ENCODE measurements at places on chromosomes 2 and 18. TPM values are rescaled to one million over a fixed set of nuclear protein-coding genes. Genes with fewer than 3 reads are reported as not detected.

DNA sequence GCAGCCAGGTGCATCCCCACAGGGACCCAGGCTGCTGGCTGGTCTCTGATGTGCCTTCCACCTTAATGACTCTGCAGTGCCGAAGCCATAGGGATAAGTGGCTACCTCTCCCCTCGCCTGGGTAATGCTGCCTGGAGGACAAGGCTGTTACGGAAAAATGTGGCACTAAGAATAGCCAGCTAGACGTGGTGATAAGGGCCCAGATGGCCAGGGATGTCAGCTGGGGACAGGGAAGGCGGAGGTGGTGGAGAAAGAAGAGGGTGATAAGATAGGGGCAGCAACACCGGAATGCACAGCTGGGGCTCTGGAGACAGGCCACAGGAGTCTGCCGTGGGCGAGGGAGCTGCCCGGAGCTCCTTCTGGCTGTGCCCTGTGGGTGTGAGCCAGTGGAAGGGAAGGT lies 170.6 kb downstream of the FHOD3 start:
- no peak for DNase-seq

DNA sequence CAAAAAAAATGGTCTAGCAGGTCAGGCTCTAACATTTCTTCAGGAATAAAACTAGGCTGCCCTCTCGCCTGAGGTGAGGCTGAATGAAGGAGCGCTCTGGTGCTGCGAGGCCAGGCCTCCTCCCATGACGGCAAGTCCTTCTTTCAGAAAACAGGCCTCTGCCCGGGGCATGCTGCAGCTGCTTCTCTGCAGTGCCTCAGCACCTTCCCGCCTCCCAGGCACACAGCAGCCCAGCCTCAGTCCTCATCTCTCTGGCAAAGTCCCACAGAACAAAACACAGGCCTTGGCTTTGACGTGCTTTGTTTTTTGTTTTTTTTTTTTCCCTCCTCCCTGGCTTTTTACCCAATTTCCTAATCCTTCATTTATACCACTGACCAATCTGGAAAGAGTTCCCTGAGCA lies 74.8 kb downstream of the BCL11A start:
- DNase-seq, result no peak

Gene NXPH2
- not detected for total RNA-seq

- no peak for DNase-seq
These were observed 47.9 kb downstream of the CACNB4 start for GRCh38 chr2:152050915-152051314.

- no peak for DNase-seq
These were observed 8.0 kb upstream of the ACYP2 start for GRCh38 chr2:54107455-54107764.

GRCh38 chr2:143140864-143141661 lies 11.8 kb downstream of the ARHGAP15 start:
- no peak for DNase-seq

Gene OTOS
- 4.3 TPM for total RNA-seq

- no peak for DNase-seq
These were observed 65.9 kb downstream of the C1D start for GRCh38 chr2:67996772-67997527.

- no peak for DNase-seq
These were observed 11.7 kb downstream of the DPYSL5 start for GRCh38 chr2:26859622-26860021.

Gene C1GALT1C1L
- 0.68 TPM for total RNA-seq

DNA sequence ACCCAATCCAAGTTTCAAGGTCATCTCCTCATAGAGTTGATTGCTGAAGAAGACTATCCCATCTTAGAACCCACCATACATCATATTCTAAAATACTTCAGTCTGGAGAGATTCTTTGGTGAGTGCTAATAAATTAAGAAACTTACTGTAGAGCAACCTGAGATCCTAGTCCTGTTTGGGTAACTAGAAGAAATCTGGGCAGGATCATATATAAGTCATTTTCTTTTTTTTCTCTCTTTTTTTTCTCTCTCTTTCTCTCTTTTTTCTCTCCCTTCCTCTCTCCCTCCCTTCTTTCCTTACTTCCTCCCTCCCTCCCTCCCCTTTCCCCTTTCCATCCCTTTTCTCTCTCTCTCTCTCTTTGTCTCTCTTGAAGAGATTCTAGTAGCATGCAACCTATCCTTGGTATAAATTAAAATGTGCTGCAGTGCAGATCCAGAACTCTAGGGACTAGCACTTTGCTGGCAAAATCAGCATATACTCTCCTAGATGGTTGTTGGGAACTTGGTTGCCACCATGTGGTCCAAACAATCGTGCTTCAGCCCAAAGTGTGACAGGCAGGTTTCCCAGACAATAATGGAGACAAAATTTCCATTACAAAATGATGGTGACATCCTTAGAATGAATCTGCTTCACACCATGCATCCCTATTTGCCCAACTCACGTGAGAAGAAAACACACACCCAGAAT lies 399.4 kb upstream of the CELF4 start:
- no peak for DNase-seq

DNA sequence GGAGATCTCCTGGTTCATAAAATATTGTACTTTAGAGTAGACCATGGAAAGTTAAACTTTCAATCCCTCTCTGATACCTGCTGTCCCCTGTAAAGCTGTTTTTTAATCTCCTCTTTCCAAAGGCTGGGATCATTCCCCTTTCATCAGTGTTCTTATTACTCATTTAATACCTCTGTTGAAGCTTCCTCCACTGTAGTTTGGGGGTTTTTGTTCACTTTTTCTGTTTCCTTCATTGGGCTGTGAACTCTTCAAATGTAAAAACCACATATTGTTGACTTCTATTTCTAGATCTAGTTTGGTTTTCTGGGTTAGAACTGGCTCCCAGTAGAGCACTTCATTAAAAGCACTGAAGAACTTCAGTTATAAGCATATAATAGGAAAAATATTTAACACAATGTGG lies 598.1 kb downstream of the RNF144A start:
- no peak for DNase-seq

- DNase-seq, result peak; percentile 1
These were observed 15.3 kb downstream of the CAPN10 start for GRCh38 chr2:240601831-240602160.

Gene PIEZO2
- 5.0 TPM for total RNA-seq

Gene TUBA3E
- not detected for total RNA-seq

- no peak for DNase-seq
These were observed 70.7 kb upstream of the SERPINE2 start for GRCh38 chr2:224109751-224110150.

GRCh38 chr2:100194951-100195350 lies 52.6 kb upstream of the AFF3 start:
- peak; percentile 81 for DNase-seq

DNA sequence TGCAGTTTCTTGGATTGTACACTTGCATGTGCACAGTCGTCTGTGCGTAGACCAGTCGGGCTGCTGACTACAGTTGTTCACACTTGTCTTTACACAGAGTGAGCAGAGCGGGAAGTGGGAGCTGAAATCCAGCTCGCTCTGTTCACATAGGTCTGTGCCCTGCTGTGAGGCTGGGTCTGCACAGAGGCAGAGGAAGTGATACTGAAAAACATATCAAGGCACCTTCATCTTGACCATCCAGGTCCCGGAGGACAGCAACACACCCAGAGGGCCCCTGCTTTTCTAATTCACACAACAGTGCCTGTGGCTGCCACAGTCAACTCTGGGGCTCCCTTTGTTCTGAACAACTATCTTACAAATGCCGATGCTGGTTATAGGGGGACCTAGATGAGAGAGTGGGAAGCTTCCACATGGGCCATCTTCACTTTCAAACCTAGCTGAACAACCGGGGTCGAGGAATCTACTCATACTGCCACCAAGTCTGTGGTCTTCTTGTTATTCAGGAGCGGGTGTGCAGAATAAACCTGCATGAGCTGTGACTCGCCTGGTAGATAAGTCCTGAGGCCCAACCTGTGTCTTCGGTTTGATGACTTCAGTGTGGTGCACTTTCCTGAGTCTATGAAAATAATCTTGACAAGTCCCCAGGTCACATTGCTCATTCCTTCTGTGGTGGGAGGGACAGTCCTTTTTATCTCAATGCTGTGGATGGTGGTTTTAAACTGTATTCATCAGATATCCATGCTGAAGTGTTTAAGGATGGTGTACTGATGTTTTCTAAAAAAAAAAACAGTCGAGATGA lies 3.5 kb upstream of the ADNP2 start:
- DNase-seq, result no peak

Gene NIF3L1
- 32.2 TPM for total RNA-seq

- no peak for DNase-seq
These were observed 35.4 kb upstream of the PGAP1 start for GRCh38 chr2:196961889-196962288.

Gene EHD3
- 9.2 TPM for total RNA-seq

Gene MYCN
- total RNA-seq, result 8.1 TPM

DNA sequence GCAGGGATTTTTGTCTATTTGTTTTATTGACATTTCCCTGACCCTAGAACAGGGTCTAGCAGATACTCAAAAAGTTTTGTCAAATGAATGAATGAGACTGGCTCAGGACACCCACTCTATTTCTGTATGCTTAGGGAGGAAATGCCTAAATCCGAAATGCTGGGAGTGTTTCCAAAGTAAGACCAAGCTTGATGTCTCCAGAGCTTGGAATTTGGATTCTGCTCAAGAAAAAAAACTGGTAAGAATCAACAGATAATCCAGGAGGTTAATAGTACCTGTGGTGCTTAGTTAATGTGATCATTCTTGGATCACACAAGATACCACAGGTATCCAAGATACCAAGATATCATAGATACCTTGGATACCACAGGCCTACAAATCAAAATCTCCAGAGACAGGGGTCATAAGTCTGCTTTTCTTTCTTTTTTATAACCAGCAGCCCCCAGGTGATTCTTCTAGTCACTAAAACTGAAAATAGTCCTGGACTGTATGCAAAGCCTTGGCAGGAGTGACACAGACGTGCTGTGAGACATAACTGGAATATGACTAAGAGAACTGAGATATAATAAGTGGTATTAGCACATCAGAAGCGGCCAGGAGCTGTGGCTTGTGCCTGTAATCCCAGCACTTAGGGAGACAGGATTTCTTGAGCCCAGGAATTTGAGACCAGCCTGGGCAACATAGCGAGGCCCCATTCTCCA lies 39.9 kb upstream of the SP3 start:
- DNase-seq, result no peak

Gene GPR45
- total RNA-seq, result not detected

Gene CBLN2
- not detected for total RNA-seq

GRCh38 chr2:21836719-21837118 lies 713.0 kb downstream of the TDRD15 start:
- no peak for DNase-seq

Gene KCNG2
- total RNA-seq, result not detected

DNA sequence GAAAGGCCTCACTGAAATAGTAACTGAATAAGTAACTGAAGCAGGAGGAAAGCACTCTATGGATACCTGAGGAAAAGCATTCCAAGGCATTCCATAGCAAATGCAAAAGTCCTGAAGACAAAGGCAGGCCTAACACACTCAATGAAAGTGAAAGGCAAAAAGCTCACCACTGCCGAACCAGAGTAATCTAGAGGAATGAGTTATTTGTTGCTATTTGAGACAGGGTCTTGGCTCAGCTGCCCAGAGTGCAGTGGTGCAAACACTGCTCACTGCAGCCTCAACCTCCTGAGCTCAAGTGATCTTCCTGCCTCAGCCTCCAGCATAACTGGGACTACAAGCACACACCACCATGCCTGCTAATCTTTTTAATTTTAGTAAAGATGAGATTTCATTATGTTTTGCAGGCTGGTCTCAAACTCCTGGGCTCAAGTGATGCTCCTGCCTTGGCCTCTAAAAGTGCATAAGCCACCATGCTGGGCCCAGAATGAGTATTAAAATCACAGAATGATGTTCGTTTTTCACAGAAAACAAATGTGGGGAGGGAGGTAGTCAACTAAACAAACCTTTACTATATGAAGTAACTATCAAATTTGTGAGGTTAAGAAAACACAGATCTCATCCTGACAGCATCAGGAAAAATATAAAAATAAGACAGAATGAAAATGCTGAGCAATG lies 17.9 kb downstream of the PIAS2 start:
- DNase-seq, result peak; percentile 32

- DNase-seq, result no peak
These were observed at the start of gene UPP2 for GRCh38 chr2:158101384-158101926. Gene UPP2 (plus strand): TSS chr2:158101876. CDS start chr2:158102064, 188 bp downstream.

Measured in thyroid gland (tissue), 4 donors.